Stimulated activated CD4-positive, alpha-beta T cell treated with anti-CD3 and anti-CD28 coated beads, Interleukin-1b, Interleukin-23, amount 100 ng/mL, for 1 hour (primary cell): ENCODE measurements at places on chromosomes 13 and 19.

DNA sequence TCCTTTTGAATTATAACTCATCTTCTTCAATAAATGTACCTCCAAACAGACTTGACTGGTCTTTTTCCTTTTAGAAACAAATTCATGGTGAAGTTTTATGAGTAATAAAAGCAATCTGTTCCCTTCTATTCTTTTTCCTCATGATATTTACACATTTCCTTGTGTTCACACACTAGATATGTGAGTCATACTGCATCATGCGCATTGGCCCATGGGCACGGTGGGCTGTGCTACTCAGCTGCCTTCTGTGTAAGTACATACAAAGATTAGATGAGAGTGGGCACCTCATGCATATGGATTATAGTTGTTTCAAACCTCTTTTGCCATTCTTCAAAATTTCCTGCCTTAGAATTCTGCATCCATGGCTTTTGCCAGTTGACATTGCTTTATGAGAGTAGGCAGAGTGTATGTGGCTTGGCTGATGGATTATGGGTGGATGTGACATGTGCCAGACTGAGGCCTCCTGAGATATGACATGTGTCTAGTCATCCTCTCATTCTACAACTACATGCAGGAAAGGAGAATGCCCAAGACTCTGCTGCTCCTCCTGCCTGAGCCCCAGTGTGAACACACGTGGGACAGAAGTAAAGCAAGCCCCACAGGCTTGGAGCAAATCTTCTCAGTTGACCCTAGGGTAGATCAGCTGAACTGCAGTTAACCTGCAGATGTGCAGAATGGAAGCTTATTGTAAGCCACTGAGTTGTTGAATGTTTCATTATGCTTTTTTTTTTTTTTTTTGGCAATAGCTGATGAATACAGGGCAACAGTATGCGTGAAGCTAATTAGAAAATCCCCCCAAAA, 109.9 kb downstream of the RBM26 start:
- no peak for DNase-seq

DNA sequence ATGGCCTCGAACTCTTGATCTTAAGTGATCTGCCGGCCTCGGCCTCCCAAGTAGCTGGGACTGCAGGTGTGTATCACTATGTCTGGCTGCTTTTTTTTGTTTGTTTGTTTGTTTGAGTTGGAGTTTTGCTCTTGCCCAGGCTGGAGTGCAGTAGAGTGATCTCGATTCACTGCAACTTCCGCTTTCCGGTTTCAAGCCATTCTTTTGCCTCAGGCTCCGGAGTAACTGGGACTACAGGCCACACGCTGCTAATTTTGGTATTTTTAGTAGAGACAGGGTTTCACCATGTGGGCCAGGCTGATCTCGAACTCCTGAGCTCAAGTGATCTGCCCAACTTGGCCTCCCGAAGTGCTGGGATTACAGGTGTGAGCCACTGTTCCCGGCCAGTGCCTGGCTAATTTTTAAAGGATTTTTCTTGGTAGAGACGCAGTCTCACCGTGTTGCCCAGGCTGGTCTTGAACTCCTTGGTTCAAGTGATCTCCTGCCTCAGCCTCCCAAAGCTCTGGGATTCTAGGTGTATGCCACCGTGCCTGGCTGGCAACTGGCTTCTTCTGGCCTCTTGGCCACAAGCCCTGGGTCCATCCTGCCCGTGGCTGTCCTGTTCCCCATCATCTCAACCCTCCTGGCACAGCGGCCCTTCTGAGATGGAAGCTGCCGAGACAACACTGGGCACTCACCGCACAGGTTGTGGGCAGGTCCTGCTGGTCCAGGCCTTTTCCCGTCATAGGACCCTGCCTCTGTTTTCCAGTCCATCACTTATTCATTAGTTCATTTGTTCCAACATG, 11.5 kb downstream of the TECR start:
- no peak for DNase-seq

GRCh38 chr19:6362351-6362801, 1.0 kb downstream of the CLPP start:
- no peak for DNase-seq

DNA sequence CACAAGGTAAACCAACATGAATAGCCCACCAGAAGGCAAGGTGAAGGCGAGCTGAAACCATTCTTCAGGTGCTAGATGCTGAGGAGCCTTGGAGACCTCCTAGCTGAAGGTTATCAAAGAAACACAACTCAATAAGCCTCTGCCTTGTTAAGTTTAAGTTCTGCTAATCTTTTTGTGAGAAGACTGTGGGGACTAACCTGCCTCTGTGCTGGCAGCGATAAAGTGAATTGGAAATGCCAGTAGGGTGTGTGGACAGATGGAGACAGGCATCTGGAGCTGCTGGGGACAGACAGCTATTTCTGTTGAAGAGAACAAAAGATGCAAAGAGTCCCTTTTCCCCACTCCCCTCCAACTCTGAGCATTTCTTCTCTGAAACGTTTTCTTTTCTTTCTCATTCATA, 33.5 kb upstream of the FLT1 start:
- DNase-seq = no peak

DNA sequence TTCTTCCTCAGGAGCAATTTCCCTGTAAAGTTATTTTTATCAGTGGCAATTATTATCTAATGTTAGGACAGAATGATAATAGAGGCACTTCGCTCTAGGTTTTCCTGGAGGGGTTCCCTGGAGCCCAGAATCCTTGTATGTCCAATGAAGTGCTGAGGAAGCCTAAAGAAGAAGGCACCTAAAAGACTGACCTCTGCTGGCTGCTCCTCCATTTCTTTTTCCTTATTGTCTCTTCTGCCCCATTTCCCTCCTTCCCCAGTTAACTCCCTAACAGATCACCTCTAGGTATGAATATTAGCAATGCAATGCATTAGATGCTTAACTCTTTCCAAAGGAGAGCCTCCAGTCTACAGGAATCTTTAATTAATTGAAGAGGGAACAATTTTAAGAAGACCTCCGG, 985.4 kb downstream of the DIAPH3 start:
- DNase-seq = no peak
